Muscle of leg (tissue), 16 donors: ENCODE measurements at places on chromosomes 11 and 22.

GRCh38 chr22:18995327-18995711 is 59.2 kb upstream of the PRODH start:
- no peak for DNase-seq

DNA sequence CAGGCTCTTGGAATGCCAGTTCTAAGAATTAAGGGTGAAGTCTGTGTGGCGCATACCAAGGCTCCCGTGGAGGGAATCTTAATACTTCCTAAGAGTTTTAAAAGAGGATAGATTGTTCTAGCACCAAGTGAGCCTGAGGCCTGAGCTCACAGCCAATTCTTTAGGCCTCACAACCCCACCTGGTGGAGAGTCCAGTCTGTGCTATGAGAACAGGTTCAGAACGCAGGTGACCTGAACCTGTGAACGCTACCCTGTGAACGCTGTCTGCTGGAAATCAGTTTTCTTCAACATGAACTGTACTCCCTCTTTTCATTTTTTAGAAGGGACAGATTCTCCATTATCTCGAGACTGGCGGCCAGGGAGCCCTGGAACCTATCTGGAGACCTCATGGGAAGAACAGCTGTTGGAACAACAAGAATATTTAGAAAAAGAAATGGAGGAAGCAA is 43.2 kb upstream of the DLAT start:
- peak; percentile 60 for DNase-seq

GRCh38 chr22:39598017-39598965 is 27.7 kb downstream of the CACNA1I start:
- no peak for DNase-seq

GRCh38 chr11:93623179-93623578 is 38.3 kb upstream of the CEP295 start:
- no peak for DNase-seq
